ENCODE measurements at places on chromosomes 7 and 10.

- DNase-seq, result no peak
These were observed 2.4 kb downstream of the NAMPT start for GRCh38 chr7:106282390-106282789.

DNA sequence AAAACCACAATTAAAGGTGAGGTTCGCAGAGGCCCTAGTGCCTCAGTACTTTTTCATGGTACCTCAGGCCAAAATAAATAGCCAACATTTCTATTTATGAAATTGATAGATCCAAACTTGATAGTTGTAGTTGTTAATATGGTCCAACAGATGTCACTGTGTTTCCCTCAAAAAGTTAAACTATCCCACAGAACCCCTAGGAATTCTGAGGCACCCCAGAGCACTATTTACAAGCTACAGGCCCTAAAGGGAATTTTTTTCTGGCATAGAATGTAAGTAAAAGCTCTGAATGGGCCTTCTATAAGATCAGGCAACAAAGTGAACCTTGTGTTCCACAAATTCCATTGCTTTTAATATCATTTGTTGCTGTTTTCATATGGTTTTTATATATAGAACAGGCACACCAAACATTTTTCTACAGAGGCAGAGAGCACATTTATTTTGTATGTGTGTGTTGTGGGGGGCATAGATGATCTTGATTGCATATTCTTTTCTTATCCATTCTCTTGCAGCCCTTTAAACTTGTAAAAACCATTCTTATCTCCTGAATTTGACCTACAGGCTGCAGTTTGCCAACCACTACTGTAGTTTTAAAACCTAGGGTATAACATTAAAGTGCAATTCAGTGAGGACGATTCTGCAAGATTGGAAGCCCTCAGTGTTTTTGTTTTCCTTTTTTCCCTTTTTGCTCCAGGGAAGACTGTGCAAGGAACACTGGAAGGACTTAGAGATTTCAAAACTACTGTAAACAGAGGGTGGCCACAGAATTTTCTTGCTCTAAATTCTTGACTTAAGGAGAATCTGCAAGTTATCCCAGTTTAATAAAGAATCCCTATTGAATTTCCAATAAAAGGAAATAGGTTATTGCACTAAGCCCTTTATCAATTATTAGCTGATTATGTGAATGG is 3.5 kb upstream of the ARL4A start:
- DNase-seq, result peak; percentile 39

GRCh38 chr7:127189886-127190285 is 62.9 kb downstream of the GRM8 start:
- DNase-seq, result no peak

GRCh38 chr10:87504307-87504639 is 420 bp upstream of the MINPP1 start:
- DNase-seq, result no peak

- no peak for DNase-seq
These were observed 84.4 kb downstream of the EBF3 start for GRCh38 chr10:129879655-129880054.

DNA sequence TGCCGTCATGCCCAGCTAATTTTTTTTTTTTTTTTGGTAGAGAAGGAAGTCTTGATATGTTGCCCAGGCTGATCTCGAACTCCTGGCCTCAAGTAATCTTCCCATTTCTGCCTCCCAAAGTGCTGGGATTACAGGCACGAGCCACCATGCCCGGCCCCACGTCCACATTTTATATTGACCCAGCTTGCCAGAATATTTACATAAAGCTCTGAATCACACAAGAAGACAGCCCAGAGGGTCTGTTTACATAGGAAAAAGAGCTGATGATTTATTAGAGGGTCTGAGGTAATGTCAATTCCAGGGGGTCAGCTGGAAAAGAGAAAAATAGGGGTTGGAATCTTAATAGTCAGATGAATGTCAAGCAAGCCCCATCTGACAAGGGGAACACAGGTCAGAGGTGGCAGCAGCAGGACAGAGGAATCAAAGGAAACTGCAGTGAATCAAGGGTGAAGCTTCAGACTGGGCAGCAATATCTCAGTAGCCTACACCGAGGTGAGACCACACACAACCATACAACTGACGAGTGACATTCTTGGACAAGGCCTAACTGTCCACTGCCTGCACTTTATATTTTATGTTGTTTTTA is 15.8 kb upstream of the SLF2 start:
- peak; percentile 66 for DNase-seq

DNA sequence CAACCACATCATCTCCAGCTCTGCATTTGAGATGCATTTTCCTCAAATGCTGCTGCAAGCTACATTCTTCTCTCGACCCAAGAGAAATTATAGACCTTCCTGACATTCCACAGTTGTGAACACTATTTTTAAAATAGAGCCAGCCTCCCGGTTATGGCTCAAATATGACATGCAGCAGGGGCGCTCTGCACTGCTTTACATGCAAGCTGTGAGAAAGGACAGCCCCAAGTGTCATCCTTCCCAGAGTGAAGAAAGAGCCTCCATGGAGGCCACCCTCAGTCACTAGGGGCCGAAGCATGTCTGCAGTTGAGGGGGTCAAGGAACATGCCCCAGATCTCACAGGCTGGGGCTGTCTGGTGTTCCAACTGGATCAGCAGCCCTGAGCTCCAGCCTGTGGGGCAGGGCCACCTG is 63.9 kb upstream of the CHST15 start:
- DNase-seq, result no peak

GRCh38 chr10:75104842-75105241 is 6.6 kb upstream of the SAMD8 start:
- DNase-seq, result no peak

- peak; percentile 86 for DNase-seq
These were observed 126.1 kb upstream of the TMEM196 start for GRCh38 chr7:19899529-19899928.

DNA sequence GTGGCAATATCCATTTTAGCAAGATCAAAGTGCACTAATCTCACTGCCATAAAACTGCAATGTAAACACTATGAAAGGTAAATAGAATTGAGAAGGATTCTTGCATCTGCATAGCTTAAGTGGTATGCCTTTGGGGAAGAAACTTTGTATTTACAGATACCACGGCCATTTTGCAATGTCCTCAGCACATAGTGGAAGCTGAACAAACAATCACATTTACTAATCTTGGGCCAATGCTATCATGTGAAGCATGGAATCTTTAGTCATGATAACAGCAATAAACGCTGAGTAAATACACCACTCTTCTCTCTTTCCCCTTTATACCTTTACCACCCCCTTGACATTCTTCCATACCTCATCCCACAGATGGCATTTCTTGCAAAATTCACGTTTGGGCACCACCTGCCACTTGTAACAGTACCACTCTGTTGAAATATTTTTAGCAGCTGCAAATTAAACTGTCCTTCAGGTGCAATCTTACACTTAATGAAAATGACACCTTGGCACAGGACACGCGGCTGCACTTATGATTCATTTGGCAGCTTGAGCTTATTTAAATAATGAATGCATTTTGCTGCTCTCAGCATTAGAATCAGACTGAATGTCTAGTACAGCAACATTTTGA is 171.8 kb downstream of the SEMA3A start:
- DNase-seq, result peak; percentile 5

GRCh38 chr10:11712744-11713143 is 29.4 kb upstream of the ECHDC3 start:
- no peak for DNase-seq

DNA sequence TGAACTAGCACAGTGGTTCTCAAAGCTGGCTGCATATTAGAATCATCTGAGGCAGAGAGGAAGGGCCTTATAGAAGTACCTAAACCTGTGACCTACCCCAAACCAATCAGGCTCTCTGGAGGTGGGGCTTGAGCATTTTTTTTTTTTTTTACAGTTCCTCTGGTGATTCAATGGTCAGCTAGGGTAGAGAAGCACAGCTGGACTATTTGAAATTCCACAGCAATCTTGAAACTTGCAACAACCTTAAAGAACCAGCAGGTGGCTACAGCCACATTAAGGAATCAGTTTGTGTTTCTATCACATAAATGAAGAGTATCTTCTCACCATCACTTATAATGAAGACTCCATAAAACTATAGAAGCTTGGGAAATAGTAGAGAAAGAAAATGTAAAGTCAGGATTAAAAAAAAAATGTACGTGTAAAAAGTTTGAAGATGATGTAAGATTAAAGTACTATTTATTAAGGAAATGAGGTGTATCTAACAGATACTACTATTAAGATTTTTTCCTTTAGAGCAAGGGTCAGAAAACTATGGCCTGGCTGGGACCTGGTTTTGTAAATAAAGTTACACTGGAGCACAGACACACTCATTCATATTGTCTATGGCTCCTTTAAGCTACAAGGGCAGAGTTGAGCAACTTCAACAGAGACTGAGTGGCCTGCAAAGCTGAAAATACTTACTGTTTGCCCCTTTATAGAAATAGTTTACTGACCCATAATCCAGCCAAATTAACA is 3.8 kb downstream of the RTKN2 start:
- DNase-seq, result peak; percentile 85

- DNase-seq, result no peak
These were observed 13.9 kb downstream of the ZRANB1 start for GRCh38 chr10:124955868-124956267.

DNA sequence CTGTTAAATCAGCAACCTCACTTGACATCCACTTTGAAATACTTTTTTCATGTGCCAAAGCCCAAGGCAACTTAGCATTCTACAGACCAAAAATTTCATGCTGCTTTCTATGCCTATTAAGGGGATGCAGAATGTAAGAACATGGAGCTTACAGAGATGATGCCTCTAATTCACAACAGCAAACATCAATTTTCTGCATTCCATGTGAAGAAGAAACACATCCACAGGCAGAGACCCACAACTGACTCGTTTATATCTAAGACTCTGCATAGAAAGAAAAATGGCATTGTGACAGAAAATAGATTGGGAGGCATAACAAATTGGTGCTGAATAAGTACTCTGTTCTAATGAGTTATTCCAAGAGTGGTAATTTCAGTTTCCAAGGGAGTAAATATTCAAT is 107.6 kb downstream of the SGMS1 start:
- no peak for DNase-seq

All from A549 (cell line).